ENCODE measurements at places on chromosomes 16 and 17.

GRCh38 chr17:62045517-62045916 lies 19.6 kb downstream of the MED13 start:
- DNase-seq = no peak

GRCh38 chr16:72952811-72953271 lies 95.1 kb downstream of the ZFHX3 start:
- DNase-seq = peak; percentile 92

DNA sequence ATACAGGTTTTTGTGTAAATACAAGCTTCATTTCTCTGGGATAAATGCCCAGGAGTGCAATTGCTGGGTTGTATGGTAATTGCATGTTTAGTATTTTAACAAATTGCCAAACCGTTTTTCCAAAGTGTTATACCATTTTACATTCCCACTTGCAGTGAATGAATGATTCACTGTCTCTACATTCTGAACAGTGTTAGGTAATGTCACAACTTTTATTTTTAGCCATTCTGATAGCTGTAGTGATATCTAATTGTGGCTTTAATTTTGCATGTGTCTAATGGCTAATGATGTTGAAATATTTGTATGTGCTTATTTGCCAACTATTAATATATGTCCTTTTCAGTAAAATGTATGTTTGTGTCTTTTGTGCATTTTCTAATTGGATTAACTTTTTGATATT lies 156.9 kb upstream of the CES5A start:
- no peak for DNase-seq

DNA sequence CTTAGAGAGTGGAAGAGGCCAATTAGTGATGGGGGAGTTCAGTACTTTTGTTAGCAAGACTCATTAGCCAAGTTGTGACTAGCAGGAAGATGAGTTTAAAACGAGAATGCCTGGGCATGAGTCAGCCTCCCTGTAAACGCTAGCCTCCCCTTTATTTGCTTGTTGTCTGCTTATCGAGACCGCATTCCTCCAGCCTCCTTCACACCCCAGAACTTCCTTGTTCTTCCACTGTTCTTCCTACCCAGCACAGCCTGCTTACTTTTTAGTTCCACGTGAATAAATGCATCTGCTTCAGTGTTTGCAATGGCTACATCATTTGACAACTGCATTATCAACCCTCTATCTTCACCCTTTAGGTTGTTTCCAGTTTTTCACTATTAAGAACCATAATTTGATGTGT lies 20.2 kb upstream of the OR3A1 start:
- DNase-seq = no peak

- DNase-seq = no peak
These were observed 4.1 kb downstream of the ICAM2 start for GRCh38 chr17:64016231-64016784.

- no peak for DNase-seq
These were observed 342.5 kb downstream of the MAF start for GRCh38 chr16:79257953-79258490.

GRCh38 chr16:3591991-3592390 lies 14.8 kb upstream of the NLRC3 start:
- DNase-seq = no peak

- no peak for DNase-seq
These were observed 189.9 kb downstream of the NTN1 start for GRCh38 chr17:9211133-9211765.

DNA sequence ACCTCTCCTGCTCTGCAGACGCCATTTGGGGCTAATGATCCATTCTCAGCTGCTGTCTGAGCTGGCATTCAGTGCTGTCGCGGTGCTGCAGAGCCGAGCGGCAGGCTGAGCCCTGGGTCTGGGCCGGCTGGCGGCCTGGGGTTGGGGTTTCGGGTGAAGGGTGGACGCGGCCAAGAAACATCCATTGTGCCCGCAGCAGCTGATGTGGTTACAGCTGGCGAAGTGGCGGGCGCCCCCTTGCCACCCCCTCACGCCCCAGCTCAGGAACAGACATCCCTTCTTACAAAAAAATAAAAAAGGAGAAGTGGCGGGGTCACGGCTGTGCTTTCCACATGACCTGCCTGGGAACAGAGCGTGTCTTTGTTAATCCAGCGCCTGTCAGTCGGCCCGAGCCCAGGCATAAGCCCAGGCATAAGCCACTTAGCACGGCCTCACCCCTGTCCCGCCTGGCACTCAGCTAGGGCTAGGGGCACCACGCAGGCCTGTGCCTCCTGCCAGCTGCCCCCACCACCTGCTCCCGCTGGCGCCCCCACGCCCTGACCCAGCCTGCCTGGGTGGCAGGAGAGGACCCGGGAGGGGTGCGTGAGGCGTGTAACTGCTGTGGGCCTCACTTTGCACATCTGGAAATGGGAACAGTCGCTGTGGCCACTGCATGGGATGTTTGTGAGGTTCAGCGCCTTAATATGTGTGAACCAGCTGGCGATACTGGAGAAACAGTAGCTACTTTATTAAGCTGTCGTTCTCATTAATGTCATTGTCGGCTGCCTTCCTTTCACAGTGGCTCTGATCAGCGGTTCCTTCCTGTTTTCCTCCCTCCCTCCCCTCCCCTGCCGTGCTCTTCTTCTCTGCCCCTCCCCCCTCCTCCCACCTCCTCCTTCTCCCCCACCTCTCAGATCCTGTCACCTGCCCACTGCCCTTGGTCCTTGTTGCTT lies 197.7 kb upstream of the CIBAR2 start:
- DNase-seq = no peak

DNA sequence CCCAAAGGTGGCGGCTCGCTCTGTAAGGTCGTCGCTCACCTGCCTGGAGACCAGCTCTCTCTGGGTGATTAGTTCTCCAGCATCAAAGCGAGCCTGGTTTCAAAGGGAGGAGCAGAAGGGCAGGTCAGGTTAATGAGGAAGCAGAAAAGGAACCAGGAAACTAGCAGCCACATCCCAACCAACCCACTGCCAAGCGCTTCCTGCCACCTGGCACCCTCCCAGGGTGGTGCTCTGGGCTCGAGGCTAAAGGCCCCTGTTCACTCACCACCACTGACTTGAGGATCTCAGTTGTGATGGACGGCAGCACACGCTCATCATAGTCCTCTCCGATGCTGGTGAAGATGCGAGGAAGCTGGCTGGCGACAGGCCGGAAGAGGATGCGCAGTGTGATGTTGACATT lies 5.6 kb downstream of the PHB1 start:
- no peak for DNase-seq

DNA sequence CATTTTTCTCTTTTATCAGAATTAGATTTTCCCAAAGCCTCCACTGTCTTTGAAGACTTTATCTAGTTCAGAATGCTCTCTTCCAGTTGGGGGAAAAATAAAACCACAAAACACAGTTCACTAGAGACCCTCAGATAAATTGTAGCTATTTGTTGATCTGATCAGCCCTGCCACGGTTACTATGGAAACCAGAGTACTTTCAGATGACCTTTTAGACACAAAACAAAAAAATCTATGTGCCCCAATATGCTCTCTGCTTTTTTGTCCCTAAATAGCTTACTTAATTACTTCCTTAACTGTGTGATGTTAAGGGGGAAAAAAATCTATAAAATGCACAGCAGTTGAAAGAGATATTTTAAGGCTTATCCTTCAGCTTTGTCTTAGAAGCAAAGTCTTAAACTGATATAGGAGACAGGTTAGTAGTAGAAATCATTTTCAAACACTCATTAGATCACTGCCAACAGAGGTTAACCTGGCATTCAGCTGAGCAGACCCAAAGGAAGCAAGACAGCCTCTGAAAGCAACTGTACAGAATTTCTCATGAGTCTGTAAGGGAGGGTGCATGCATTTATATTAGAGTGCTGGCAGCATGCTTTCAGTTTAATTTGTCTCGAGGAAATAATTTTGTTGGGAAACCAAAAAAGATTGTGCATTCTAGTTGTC lies 129.9 kb upstream of the CACNG5 start:
- DNase-seq = no peak

- peak; percentile 92 for DNase-seq
These were observed 5.6 kb upstream of the MTSS2 start for GRCh38 chr16:70691223-70692129.

DNA sequence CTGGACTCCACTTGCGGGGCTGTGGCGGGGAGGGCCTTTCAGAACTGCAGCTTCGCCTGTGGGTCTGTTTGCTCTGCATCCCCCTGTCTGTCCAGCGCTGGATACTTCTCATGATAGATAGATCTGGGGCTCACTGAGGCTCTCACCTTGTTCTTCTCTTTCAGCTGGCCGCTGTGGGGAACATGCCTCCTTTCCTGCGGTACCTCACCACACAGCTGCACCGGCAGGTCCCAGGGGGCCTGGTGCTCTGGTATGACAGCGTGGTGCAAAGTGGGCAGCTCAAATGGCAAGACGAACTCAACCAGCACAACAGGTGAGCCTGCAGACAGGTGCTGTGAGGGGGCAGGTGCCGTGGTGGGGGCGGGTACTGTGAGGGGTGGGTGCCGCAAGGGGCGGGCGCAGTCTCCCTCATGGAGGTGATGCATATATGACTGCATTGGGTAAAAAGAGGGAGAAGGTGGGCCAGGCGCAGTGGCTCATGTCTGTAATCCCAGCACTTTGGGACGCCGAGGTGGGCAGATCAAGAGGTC lies 6.2 kb downstream of the ENGASE start:
- no peak for DNase-seq

DNA sequence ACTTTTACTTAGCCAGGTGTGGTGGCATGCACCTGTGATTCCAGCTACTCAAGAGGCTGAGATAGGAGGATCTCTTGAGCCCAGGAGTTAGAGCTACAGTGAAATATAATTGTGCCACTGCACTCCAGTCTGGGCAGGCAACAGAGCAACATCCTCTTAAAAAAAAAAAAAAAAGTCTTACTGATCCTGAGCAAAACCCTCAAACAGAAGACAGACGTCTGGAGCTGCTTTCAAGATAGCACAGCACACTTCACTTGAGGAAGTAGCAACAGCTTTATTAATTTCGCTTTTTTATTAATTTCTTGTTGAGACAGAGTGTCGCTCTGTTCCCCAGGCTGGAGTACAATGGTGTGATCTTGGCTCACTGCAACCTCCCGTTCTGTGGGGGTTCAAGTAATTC lies 10.2 kb upstream of the GGA2 start:
- no peak for DNase-seq

DNA sequence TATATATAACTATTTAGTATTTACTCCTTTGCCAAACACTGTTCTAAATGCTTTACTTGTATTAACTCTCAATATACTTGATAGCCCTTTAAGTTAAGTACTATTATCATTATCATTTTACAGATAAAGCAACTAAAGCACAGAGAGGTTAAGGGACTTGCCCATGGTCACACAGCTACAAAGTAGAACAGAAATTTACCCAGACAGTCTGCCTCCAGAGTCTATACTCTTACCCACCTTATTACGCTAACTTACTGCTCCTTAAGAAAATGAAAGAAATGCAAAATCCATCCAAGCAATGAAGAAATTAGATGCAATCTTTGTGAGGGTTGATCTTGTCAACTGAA lies 25.4 kb upstream of the B4GALNT2 start:
- DNase-seq = no peak
